ENCODE measurements at places on chromosomes 6 and 20. TPM values are rescaled to one million over a fixed set of nuclear protein-coding genes. Genes with fewer than 3 reads are reported as not detected.

- DNase-seq: no peak
- H3K4me1 ChIP-seq: no peaks in the 10 kb centered on the region
- no peak overlapping the region for H3K4me3 ChIP-seq
- H3K27ac ChIP-seq: no peak overlapping the region
- H3K27me3 ChIP-seq: no peaks in the 10 kb centered on the region
Observed at GRCh38 chr6:95487817-95488216, 89.5 kb upstream of the MANEA start.

The SLC39A7 gene
- 61.3 TPM for total RNA-seq

- no peaks in the 10 kb centered on the region for H3K27me3 ChIP-seq
- H3K27ac ChIP-seq: no peak overlapping the region
Observed at GRCh38 chr6:2191390-2191740, 54.0 kb downstream of the GMDS start.

GRCh38 chr20:47482705-47483104 is 19.0 kb upstream of the NCOA3 start:
- no peaks in the 10 kb centered on the region for H3K27me3 ChIP-seq
- H3K36me3 ChIP-seq: no peaks in the 10 kb centered on the region
- no peak for DNase-seq
- no peak overlapping the region for H3K27ac ChIP-seq
- no peaks in the 10 kb centered on the region for H3K4me1 ChIP-seq

DNA sequence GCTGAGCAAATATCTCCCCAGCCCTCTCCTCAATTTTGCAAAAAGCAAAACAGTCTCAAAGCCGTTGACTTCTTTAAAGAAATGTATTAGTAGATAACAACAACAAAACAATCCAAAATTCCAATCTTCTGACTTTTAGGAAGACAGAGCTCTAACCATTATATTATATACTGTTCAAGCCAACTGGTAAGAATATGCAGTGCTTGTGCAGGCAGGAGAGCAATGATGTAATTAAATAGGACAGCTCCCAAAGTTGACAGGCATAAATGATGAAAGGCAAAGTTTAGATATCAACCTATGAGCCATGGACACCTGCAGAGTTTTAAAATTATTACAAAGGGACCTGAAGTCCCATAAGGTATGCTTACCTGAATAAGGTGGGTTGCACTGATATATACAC is 16.6 kb upstream of the CEP85L start:
- DNase-seq: no peak
- H3K27ac ChIP-seq: no peak overlapping the region
- no peaks in the 10 kb centered on the region for H3K27me3 ChIP-seq

DNA sequence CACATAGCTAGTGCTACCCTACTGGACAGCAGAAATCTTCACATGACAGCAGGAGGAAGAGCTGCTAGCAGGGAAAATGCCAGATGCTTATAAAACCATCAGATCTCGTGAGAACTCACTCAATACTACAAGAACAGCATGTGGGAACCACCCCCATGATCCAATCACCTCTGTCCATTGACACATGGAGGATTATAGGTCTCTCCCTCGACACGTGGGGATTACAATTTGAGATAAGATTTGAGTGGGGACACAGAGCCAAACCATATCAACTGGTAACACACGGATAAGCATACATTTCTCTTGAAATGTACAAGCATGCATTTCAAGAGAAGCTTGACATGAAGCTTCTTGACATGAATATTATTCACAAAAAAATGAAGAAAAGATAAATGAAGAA is 64.1 kb downstream of the MMS22L start:
- no peak overlapping the region for H3K4me3 ChIP-seq
- no peaks in the 10 kb centered on the region for H3K4me1 ChIP-seq
- DNase-seq: no peak

GRCh38 chr20:13856354-13856753 is 71.5 kb downstream of the NDUFAF5 start:
- no peaks in the 10 kb centered on the region for H3K36me3 ChIP-seq
- no peaks in the 10 kb centered on the region for H3K27me3 ChIP-seq
- no peak overlapping the region for H3K27ac ChIP-seq
- no peak overlapping the region for H3K4me3 ChIP-seq
- H3K4me1 ChIP-seq: peaks cover 3% of the 10 kb centered on the region

The FAM184A gene
- total RNA-seq: 5.8 TPM

DNA sequence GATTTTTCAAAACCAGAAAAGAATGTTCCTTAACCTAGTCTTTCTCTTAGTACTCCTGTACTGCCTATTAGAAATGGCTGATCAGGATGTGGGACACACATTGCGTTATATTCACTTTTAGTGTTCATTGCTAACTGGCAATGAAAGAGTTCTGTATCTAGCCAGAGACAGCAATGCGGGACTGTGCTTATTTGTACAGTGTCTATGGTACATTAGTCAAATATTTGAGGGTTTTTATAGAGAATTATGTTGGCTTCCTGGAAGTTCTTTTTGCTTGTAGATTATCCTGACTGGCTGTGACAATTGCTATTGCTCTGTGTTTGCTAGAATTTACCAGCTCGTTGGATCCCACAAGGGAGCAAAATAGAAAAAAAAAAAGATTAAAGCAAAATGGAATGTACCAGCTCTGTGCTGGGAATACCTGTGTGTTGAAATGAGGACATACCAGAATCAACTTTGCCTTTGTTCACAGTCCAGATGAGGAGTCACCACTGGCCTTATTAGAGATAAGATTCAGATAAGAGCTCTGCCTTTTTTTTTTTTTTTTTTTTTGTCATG is 22.4 kb upstream of the IFNGR1 start:
- no peaks in the 10 kb centered on the region for H3K27me3 ChIP-seq
- no peak overlapping the region for H3K27ac ChIP-seq
- no peak for DNase-seq
- H3K4me1 ChIP-seq: no peaks in the 10 kb centered on the region
- H3K4me3 ChIP-seq: no peak overlapping the region

The RNF182 gene
- total RNA-seq: 3.9 TPM

The OOEP gene
- not detected for total RNA-seq

DNA sequence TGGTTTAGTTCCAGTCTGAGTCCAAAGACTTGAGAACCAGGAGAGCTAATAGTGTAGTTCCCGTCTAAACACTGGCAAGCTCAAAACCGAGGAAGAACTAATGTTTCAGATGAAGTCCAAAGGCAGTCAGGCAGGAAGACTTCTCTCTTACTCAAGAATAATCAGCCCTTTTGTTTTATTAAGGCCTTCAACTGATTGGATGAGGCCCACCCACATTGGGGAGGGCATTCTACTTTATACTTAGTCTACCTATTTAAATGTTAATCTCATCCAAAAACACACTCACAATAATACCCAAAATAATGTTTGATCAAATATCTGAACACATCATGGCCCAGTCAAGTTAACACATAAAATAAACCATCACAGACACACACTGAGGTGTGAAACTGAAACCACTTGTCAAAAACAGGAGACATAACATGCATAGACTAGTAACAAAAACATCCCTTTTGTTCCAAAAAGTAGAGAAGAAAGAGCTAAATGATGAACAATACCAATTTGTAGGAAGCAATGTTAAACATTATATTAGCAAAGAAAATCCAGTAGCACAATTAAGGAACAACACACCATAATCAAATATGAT is 50.2 kb upstream of the SENP6 start:
- H3K36me3 ChIP-seq: no peaks in the 10 kb centered on the region
- H3K4me3 ChIP-seq: no peak overlapping the region
- no peaks in the 10 kb centered on the region for H3K4me1 ChIP-seq
- H3K27me3 ChIP-seq: no peaks in the 10 kb centered on the region
- DNase-seq: no peak

All from ovary (tissue), 10 donors.